ENCODE measurements at places on chromosomes 7 and 10.

- DNase-seq = no peak
These were observed 735.6 kb downstream of the XPNPEP1 start for GRCh38 chr10:109187677-109188076.

- no peak for DNase-seq
These were observed 335.1 kb downstream of the XPNPEP1 start for GRCh38 chr10:109588259-109588658.

DNA sequence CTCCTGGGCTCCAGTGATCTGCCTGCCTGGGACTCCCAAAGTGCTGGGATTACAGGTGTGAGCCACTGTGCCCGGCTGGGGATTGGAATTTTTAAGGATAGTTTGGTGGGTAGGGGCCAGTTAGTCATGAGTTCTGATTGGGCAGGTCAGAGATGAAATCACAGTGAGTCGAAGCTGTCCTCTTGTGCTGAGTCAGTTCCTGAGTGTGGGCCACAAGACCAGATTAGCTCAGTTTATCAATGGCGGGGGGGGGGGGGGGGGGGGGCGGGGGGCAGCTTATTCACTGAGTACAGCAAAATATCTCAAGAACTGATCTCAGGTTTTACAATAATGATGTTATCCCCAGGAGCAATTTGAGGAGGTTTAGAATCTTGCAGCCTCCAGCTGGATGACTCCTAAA, 11.6 kb upstream of the ERCC6 start:
- DNase-seq = no peak

DNA sequence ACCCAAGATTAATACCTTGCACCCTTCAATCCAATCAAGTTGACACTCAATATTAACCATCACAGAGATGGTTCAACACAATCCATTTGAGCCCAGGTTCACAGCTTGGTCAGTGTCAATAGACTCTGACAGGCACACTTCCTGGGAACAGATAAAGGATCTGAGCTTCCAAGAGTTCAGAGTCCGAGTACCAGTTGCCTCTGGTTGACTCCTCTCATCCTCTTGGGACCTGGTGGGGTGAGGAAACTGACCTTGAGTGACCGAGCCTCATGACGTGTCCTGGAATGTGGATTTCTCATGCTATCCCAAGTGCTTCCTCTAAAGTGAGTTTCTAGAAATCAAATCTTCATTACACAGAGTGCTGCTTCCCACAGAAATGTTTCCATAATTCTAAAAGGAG, 162.0 kb downstream of the CYP26A1 start:
- DNase-seq = peak; percentile 32

DNA sequence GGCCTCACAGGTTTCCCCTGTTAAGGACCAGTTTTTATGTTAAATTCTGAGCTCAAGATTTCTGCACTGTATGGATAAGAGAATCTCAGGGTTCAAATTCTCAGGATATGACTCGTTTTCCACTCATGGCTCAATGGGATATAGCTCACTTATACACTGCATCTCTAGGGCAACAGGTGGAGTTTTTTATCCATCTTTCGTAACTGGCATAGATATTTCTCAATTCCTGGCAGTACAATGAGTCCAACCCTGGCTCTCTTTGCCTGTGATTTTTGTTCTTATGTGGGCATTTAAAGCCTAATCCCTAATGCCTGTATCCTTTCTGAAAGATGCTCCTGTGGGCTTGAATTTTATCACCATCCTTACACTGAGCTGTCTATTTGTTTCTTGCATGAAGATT, 7.6 kb downstream of the CCDC172 start:
- no peak for DNase-seq

DNA sequence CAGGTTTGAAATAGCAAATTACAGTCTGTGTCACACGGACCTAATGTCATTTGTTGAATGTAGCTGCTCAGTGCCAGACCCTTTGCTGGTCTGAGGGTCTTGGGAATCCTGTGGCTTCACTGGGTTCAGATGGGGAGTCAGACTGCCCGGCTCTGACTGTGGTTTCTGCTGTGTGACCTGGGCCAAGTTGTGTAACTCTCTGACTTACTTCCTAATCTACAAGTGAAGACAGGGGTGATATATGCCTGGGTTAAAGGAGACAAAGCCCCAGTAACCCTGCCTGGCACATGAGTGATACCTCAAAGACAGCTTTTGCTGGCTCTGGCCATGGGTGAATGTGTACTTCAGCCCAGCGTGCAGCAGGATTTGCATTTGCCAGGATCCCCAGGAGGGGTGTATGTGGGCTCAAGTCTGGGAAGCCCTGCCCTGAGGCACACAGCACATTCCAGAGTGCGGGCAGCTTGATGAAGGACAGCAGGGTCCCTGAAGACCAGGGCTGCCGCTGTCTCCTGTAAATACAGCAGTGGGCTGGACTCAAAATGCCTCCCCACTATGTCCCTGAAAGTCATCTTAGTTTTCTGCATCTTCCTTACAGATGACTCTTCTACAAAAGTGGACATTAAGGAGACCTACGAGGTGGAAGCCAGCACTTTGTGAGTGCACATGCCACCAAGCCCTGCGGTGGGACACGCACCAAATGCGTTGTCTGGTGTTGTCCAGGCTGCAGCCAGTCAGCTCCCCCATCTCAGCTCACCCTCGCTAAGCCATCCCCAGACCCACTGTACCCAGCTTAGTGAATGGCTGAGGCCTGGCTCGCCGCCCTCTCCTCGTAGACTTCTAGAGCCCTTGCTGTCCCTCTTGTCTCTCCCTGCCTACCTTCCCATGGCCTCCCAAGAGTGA, 16.4 kb downstream of the NACAD start:
- DNase-seq = no peak

DNA sequence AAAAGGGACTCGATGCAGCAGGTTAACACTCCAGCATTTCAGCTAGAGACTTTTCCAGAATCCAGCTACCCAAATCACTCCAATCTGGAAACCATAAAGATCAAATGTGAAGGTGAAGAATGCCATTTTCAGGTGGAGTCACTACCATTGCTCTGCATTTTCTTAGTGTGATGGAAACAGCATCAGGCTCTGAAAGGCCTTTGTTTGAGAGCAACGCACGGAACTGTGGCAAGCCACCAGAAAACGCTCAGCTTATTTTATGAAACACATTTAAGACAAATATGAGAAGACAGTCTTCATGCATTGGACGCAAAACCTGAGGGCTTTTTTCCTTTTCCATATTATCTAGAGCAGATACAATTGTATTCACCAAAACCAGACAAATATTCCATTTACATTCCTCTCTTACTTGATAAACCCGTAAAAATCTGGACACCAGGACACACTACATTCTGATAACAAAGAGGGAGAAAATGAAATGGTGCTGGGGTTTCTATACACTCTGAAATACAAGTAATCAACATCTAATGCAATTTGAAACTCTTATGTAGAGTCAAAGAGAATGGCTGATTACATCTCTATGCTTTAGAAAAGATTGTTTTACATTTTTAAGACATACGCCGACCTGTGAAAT, 99.1 kb downstream of the NRP1 start:
- no peak for DNase-seq

DNA sequence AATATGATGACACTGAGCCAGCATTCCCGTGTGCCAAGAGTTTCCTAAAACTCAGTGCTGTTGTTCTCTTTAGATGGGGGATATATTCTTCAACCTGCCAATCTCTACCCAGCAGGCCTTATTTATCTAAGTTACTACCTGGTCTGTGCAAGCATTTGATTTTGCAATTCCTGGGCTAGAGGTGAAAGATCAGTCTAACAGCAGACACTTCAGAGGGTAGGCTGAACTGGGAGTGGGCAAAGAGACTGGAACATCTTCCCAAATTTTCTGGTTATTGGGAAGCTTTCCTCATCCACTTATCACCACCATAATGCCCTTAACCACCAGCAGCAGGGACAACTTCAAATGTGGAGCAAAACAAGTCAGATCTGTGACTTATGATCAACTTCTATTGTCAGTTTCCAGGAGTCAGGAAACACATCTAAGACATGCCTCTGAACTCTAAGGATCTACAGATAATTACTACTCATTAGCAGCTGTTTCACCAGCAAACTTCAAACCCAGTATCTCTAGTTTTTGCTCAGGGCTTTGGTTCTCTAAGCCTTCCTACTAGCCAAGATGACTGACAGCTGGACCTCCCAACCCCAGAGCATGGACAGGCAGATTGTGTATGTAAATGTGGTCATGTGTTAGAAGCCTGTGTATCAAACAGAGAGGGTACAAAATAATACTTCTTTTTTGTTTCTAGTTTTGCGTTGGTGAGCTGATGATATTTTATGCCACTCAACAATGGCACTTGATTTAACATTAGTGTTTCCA, 1.0 kb downstream of the ASAH2 start:
- DNase-seq = no peak

- no peak for DNase-seq
These were observed 78.2 kb downstream of the ELFN1 start for GRCh38 chr7:1748076-1748838.
